ENCODE measurements at places on chromosomes 6 and 20.

- no peak for DNase-seq
These were observed 138.3 kb upstream of the SNX9 start for GRCh38 chr6:157684620-157685299.

DNA sequence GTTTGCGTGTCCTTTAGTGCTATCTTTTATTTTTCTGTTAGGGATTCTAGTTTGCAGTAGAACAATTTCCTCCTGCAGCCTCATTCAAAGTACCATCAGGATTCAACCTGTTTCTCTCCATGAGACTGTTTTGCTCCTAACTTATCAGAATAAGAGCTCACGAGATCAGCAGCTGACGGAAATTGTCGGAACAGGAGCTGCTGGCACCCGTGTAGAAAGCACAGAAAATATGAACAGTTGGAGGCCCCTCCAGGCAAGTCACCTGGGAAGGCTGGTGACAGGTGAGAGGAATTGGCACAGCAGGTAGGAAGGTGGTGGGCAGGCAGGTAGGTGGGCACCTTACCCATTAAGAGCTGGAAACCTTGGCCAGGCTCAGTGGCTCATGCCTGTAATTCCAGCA lies 368.6 kb downstream of the CDH26 start:
- no peak for DNase-seq

GRCh38 chr6:31966997-31967925 lies 4.7 kb downstream of the DXO start:
- no peak for DNase-seq

DNA sequence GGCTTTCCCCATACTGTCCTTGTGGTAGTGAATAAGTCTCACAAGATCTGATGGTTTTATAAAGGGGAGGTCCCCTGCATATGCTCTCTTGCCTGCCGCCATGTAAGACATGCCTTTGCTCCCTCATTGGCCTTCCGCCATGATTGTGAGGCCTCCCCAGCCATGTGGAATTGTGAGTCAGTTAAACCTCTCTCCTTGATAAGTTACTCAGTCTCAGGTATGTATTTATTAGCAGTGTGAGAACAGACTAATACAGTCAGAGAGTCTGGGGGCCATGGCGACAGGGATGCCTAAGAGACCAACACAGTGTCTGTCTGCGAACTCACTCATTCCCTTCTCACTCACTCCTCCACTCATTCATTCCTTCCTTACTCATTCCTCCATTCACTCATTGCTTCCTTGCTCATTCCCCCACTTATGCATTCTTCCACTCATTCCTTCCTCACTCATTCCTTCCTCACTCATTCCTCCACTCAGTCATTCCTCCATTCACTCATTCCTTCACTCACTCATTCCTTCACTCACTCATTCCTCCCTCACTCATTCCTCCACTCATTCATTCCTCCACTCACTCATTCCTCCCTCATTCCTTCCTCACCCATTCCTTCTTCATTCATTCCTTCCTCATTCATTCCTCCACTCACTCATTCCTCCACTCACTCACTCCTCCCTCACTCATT lies 137.5 kb upstream of the AGPAT4 start:
- DNase-seq = no peak

- no peak for DNase-seq
These were observed 12.8 kb upstream of the SASH1 start for GRCh38 chr6:148329596-148330381.

DNA sequence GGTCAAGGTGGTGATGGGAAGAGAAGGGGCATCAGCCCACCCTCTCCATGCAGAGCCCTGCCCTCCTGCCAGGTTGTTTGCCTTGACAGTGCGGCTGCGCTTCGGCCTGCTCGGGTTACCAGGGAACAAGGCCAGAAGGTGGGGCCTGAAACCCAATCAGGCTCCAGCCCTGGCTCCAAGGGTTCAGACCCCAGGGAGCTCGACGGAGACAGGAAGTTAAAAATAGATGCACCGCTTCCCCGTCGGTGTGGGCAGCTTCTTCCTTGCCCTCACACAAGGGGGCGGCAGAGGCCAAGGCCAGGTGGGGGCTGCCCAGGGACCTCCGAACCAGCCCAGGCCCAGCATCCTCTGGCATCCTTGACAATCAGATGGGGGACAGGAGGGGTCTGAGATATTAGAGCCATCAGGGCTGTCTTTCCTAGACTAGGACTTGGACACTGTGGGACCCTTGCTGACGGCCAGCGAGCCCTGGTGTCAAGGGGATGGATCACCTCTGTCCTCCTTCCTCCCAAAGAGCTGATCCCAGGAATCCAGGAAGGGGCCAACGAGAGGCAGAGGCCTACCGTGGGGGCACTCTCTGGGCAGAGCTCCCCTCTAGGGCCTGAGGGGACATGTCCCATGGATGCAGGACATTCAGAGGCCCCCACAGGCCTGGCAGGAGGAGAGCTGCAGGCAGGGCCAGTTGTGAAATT lies 65.2 kb downstream of the RIPOR3 start:
- no peak for DNase-seq

GRCh38 chr6:151835396-151835795 lies 27.9 kb downstream of the ESR1 start:
- no peak for DNase-seq

DNA sequence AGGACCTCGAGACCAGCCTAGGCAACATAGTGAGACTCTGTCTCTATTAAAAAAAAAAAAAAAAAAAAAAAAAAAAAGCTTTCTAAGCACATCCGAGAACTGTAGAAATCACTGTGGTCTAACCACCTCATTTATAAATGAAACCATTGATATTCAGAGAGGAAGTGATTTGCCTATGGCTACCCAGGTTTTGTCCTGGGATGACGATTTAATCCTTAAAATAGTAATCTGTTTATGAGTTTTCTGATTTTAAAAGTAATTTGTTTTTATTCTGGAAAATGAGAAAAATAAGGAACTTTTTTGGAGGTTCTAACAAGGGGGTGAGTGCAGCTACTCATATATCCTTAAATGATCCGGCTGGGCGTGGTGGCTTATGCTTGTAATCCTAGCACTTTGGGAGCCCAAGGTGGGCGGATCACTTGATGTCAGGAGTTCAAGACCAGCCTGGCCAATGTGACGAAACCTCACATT lies 6.5 kb upstream of the BTN3A2 start:
- no peak for DNase-seq

DNA sequence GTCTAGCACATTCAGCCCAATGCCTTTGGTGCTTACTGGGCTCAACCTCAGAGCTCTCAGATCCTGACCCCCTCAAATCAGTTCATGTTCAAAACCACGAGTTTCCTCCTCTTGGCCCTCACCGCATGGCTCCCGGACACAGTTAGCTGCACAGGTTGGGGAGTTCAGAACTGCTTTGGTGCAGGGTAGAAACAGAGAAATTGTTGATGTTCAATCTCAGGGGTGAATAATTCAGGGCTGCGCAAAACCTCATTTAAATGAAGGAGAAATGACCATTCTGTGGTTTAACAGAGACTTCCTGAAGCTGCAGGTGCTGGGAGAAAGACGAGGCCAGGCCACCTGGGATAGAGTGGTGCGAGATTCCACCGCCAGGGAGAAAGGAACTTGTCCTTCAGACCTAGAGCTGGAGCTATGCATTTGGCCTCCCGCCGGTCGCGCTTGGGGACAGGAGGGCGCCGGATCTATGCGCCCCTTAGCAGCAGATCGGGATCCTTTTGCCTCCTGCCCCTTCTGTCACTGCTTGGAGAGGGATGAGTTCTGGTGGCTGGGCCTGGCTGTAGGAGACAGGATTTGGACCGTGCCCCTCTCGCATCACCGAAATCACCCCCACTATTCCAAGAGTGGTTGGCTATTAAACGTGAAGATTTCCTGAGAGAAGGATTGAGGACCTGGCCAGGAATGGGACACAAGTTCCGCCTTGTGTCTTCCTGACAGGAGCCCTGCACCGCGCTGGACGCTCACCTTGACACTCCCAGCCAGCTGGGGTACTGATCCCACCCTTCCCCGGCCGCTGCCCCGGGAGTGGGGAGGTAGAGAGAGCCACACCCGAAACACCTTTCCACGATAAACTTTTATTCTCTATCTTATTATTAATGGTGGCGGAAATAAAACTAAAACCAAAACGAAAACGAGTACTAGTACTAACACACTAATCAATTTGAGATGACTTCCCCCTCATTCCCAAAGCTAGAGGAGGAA lies 767 bp upstream of the PAX1 start:
- DNase-seq = no peak

DNA sequence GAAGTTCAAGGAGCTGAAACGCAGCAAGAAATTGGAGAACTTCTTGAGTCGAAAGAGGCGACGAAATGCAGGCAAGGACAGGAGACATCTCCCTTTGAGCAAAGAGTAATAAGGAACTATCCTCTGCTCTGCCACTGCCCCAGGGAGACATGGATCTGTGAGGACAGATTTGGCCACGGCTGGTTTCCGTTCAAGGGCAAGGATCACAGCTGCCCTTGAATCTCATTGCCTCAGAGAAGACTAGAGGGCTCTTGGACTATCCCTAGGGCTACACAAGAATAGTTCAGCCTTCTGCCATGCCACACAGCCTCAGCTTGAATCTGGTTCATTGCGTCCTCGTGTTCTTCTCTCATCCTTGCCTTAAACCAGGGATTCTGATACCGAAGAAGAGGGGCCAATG lies 7.7 kb downstream of the RRP36 start:
- DNase-seq = no peak

GRCh38 chr6:134593024-134593423 lies 275.1 kb upstream of the SGK1 start:
- DNase-seq = no peak

DNA sequence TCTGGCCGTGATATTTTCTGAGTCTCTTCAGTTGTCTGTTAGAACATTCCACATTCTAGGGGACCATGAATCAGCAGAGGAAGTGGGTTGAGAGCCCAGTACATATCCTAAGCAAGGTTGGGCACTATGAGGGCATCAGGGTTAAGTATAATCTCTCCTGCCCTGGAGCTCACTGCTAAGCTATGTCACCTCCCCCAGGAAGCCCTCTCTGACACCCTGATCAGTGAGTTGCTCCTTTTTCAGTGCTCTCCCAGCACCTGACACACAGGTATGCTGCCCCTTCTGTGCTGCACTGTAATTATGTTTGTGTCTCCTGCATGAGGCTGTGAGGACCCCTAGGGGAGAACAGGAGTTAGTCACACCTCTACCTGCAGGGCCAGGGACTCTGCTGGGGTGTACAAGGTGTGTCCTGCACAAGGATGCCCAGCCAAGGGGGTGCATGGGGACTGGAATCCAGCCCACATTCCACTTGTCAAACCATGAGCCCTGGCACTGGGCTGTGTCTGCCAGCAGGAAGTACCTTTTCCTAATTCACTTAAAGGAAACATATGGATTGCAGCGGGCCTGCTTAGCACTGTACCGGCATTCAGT lies 3.9 kb downstream of the RAB44 start:
- peak; percentile 22 for DNase-seq

DNA sequence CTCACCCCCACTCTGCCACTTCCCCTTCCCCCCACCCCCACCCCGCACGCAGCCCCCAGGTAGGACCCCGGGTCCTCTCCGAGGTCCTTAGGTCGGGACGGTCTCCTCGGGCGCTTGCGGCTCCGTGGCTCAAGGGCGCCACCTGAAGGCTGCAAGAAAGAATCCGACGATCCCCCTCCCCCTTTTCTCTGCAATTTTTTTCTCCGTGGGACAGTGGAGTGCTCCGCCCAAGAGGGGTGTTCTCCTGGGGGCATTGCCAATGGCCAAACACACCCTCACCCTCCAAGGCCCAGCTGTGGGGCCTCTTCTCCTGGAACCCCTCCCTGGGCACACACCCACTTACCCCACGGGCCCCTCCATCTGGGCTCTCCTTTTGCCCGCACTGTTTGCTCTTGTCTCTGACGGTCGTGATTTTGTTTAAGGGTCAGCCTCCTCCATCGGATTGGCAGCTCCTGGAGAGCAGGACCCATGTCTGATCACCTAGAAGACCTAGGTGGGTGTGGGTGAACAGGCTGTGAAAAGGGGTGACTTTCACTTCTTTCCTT lies 1.1 kb upstream of the TMEM74B start:
- DNase-seq = no peak

- DNase-seq = no peak
These were observed 44.3 kb upstream of the PDYN start for GRCh38 chr20:2038161-2038560.

DNA sequence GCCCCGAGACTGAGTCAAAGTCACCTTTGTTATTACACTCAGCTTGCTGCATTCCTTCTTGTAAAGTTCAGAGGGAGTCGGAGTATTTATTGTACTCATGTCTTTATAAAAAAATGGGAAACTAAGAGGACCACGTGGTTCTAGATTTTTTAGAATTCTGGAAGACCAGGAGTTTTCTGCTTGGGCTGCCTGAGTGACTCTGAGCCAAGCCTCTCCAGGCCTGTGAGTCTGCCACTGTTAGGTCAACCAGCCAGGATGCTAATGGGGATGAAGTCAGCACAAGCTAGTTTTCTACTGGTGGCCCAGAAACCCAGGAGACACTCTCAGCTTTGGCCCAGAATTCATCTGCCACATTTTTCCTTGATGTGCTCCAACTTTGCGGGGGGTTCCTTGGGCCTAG lies 453.5 kb upstream of the SULF2 start:
- DNase-seq = peak; percentile 40

- DNase-seq = no peak
These were observed 28.8 kb downstream of the HBS1L start for GRCh38 chr6:135025775-135026174.

DNA sequence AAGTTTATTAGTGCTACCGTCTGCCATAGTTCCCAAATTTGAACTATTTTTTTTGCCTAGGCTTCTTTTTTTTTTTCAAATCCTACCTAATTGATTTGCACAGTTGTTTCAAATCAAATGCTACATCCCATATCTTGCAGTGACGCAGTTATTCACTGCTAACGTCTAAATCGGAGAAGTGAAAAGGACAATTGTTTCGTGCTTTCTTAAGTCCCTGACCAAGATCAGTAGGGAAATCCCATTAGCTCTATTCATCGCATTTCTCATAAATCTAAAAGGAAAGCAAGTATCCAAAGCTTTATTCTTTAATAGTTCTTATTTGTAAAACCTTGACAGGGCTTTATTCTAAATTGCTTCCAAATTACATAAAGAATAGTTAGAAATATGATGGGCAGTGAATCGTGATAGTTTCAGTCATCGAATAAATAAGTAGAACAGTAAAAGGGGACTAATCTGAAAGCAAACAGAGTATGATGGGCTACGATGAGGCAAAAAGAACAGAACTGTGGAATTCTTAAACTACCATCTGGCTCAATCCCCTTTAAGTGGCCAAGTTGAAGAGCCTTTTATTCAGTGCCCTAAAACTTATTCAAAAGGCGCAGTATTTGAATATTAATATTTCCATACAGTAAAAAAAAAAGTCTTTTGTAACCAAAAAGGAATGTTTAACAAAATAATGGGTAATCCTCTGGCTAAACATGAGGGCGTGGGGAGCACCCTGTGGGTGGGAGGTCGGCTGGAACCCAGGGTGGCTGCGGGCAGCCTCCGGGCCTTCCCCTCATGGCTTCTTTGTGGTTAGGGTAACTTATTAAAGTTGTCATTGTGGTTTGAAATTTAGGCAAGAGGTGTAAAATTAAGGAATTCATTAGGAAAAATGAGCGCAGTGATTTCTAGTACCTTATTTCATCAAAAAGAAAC lies 3.0 kb upstream of the ARID1B start:
- no peak for DNase-seq

GRCh38 chr6:133348846-133349245 lies 107.7 kb downstream of the EYA4 start:
- DNase-seq = no peak

GRCh38 chr20:45502561-45502960 lies 12.9 kb downstream of the SPINT3 start:
- no peak for DNase-seq

- no peak for DNase-seq
These were observed 77.3 kb downstream of the TCP11 start for GRCh38 chr6:35063701-35064280.

- DNase-seq = peak; percentile 71
These were observed 38.2 kb downstream of the KIAA1755 start for GRCh38 chr20:38222231-38222922.

Measured in right forelimb (tissue), 1 donor.